ENCODE measurements at places on chromosomes 16 and 17. TPM values are rescaled to one million over a fixed set of nuclear protein-coding genes. Genes with fewer than 3 reads are reported as not detected.

Gene CEP112
- total RNA-seq, result 23.0 TPM

Gene RHBDL3
- 0.26 TPM for total RNA-seq

Gene CCL16
- total RNA-seq, result not detected

Gene NUP93
- 47.1 TPM for total RNA-seq

Gene TK1
- total RNA-seq, result 33.0 TPM

Gene ZNF205
- 11.8 TPM for total RNA-seq

Gene FBXL16
- total RNA-seq, result 0.50 TPM

Gene HAP1
- total RNA-seq, result 0.16 TPM

Gene CES5A
- total RNA-seq, result not detected

Gene OR1F1
- not detected for total RNA-seq

Gene NPIPB13
- 13.6 TPM for total RNA-seq

Gene KRT32
- not detected for total RNA-seq

Gene SEPTIN1
- total RNA-seq, result 6.3 TPM

Gene TMEM204
- total RNA-seq, result 26.6 TPM

Gene BCO1
- not detected for total RNA-seq

Gene C17orf67
- total RNA-seq, result 3.1 TPM

Gene GRB7
- total RNA-seq, result 31.9 TPM

Gene CEP20
- total RNA-seq, result 26.2 TPM

Gene STX1B
- total RNA-seq, result 0.50 TPM

Gene CLN3
- total RNA-seq, result 57.5 TPM

Gene HSF4
- 28.1 TPM for total RNA-seq

Gene PTX4
- total RNA-seq, result not detected

Gene CHP2
- not detected for total RNA-seq

Gene PLXDC1
- 4.1 TPM for total RNA-seq

Gene KCNH4
- 0.16 TPM for total RNA-seq

Gene CCL5
- total RNA-seq, result 5.3 TPM

Gene NHERF1
- 37.5 TPM for total RNA-seq

Gene ST6GALNAC2
- 30.2 TPM for total RNA-seq

Gene OTOA
- 1.1 TPM for total RNA-seq

Gene GGA3
- total RNA-seq, result 46.2 TPM

Gene TMEM98
- total RNA-seq, result 57.1 TPM

Gene RAB11FIP4
- total RNA-seq, result 13.5 TPM

Gene SLC13A5
- not detected for total RNA-seq

Gene KRTAP4-11
- total RNA-seq, result not detected

Gene SLC12A3
- total RNA-seq, result not detected

Gene ENPP7
- total RNA-seq, result 0.18 TPM

Gene CDK5R1
- total RNA-seq, result 1.3 TPM

Gene HES7
- total RNA-seq, result 0.52 TPM

Gene CCDC137
- 15.4 TPM for total RNA-seq

Gene ADORA2B
- total RNA-seq, result 5.2 TPM

Gene GABARAP
- 559 TPM for total RNA-seq

Gene IL17C
- not detected for total RNA-seq

Gene TBX4
- total RNA-seq, result 21.2 TPM

Gene C1QTNF1
- total RNA-seq, result 31.4 TPM

Gene SPNS2
- 52.4 TPM for total RNA-seq

Gene PLEKHH3
- total RNA-seq, result 34.2 TPM

Gene ANKFN1
- total RNA-seq, result 1.8 TPM

Gene MSLN
- total RNA-seq, result 55.5 TPM

Gene KRTAP2-1
- not detected for total RNA-seq

Gene TMEM114
- total RNA-seq, result not detected

Gene GP2
- not detected for total RNA-seq

Gene PRSS33
- total RNA-seq, result not detected

Gene SEZ6
- total RNA-seq, result not detected

Gene PDIA2
- total RNA-seq, result 0.60 TPM
